ENCODE measurements at places on chromosomes 7 and 10.
A peak's percentile ranks its signal among the peaks of the same experiment; 100 is the strongest.

DNA sequence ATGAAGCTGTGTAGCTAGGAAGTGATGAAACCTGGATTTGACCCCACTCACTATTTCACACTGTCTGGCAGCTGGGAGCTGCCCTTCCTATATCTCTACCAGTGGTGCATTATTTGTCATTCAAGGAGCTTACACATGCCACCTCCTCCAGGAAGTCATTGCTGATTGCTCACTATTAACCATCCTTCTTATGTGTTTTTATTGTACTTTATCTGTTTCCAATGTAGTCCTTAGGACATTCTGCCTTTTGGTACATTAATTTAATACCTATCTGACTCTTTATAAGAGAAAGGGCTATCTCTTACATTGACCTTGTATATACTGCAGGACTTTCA, 31.0 kb downstream of the HHEX start:
- no peak for DNase-seq

- DNase-seq, result peak; percentile 44
Observed at GRCh38 chr10:84308481-84309304, 19.7 kb upstream of the CCSER2 start.

GRCh38 chr10:120632047-120632446, 175.0 kb downstream of the PLPP4 start:
- DNase-seq, result no peak

DNA sequence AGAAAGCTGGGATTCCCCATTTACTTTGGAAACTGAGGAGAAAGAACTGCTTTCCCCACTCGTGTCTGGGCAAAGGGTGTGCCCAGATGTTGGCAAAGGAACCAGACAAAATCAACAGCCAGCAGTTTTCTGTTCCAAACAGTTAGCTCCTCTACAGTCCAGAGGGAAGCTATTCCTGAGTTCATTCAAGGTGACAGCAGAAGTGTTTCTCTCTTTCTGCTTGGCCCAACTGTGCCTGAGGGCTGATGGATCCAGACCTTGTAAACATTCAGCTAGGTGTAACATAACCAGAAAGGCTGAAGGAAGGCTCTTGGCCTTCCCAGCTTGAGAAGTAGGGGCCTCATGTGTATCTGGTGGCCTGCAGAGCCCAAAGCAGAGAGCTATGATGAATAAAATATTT, 7.0 kb upstream of the ALDH18A1 start:
- no peak for DNase-seq

- no peak for DNase-seq
Observed at GRCh38 chr10:90018819-90019218, 317.4 kb downstream of the KIF20B start.

DNA sequence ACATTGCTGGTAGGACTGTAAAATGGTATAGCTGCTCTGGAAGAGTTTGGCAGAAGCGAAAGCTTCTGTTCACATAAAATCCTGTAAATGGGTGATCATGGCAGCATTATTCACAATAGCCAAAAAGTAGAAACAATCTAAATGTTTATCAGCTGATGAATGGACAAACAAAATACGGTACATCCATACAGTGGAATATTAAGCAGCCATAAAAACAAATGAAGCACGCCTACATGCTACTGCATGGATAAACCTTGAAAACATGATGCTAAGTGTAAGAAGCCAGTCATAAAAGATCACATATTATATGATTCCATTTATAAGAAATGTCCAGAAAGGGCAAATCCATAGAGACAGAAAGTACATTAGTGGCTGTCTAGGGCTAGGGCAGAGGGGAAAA, 32.7 kb downstream of the KIN start:
- DNase-seq, result no peak

- no peak for DNase-seq
Observed at GRCh38 chr10:69337296-69338132, 59.2 kb downstream of the HK1 start.

- DNase-seq, result no peak
Observed at GRCh38 chr10:127358337-127358736, 161.9 kb upstream of the INSYN2A start.

GRCh38 chr10:76555067-76555670, 1082.4 kb downstream of the KCNMA1 start:
- DNase-seq, result no peak

GRCh38 chr7:157138101-157138423, 664 bp upstream of the UBE3C start:
- DNase-seq, result no peak

- DNase-seq, result peak; percentile 33
Observed at GRCh38 chr10:132142396-132143161, 44.2 kb upstream of the DPYSL4 start.

- no peak for DNase-seq
Observed at GRCh38 chr10:58241346-58241745, 26.3 kb downstream of the IPMK start.

DNA sequence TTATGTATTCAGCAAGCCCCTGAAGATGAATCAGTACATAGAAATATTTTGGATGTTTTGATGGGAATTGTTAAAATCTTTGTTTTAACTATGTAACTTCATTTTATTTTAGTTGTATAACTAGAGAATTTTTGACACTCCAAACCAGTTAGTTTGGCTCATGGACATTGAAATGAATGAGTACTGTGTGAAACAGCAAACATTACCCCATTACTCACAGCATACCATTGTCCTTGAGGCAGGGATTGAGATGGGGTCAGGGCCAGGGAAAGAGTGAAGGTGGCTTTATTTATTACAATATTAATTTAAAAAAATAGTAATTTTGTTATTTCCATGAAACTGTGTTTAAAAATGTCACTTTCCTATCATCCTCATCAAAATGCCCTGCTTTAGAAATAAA, 4.8 kb upstream of the BMPER start:
- no peak for DNase-seq

- DNase-seq, result peak; percentile 79
Observed at GRCh38 chr10:101782811-101783735, at the start of gene NPM3. TSS of gene NPM3 (minus strand) at chr10:101783446. CDS start at chr10:101783390, 56 bp downstream.

GRCh38 chr10:133174689-133175263, 14.8 kb downstream of the KNDC1 start:
- no peak for DNase-seq

DNA sequence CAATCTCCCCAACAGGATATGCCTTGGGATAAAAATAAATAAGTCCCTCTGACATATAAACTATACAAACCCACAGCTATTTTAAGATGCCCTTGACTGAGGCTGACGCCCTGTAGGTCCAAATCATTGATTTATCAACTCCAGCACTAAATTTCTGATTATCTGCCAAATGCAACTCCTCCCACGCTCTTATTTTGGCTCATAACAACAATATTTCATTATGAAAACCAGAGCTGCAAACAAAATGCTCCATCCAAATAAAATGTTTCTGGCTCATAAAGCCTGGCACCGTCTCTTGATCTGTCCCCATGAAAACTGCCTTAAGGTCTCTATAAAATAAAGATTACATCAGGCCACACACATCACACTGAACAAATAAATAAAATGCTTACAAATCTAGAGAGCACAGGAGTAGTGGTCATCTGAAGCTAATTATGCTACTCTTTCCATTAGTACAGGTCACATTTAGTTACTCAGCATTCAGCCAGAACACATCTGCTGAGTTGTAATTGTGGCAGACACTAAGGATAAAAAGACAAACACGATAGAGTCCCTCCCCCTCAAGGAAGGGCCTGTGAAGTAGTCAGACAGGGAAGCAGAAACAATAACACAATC, 28.8 kb downstream of the CACUL1 start:
- no peak for DNase-seq

DNA sequence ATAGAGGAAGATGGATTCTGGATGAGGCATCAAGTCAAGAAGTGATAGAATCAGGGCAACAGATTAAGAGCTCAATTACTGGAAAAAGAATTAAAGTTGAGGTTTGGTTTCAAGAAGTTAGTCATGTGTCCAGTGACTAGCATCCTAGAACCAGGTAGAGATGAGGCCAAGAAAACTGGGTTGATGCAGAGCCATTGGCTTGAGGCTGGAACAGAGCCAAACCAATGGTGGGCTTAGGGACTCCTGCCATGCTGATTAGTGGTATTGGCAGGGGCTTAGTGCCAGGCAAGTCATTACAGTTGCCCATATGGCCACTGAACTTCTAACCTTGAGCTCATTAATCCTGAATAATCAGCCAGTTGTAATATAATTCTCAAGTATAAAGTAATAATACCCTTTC, 18.5 kb downstream of the ZNF277 start:
- DNase-seq, result no peak

DNA sequence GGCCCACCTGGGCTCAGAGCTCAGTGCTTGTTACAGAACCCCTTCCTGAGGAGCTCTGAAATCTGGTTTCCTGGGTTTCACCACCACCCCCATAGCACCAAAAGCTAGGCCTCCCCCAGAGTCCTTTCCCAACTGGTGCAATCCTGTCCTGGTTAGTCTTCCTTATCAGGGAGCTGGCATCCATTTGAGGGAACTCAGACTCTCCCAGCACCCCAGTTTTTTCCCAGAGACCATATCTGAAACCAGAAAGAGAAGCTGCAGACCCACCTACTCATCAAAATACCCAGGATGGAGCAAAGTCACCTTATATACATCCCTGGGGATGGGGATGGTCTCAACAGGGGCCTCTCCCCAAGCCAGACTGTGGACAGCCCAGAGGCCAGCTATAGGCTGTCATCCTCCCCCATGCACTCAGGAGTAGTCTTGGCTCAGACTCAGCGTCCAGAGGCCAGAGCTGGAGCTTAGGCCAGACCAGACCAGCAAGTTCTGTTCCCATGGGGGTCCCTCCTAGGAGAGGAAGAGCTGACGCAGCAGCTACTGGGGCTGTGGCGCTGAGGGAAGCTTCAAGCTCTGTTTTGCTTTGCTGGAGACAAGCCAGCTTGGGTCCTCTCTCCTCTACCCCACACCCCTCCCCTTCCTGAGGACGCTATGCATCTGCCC, 3.0 kb downstream of the TBATA start:
- DNase-seq, result no peak

GRCh38 chr7:33722383-33723101, 182.8 kb upstream of the BMPER start:
- DNase-seq, result no peak

DNA sequence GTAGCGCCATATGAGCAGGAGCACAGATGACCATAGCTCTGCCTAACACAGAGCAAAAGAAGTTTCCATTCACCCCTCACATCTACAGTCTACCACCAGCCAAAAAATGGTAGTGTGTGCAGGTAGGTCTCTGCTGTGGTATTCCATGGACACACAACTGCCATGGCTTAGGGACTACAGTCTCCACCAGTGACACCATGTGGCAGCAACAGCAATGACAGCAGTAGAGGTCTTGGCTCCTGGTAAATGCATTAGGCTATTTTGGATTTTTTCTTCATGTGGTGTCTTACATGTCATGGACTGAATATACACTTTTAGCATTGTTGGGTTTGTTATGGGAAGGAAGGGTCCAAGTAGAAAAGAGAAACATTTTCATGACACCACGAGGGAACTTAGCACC, 70.1 kb upstream of the CABCOCO1 start:
- DNase-seq, result no peak

DNA sequence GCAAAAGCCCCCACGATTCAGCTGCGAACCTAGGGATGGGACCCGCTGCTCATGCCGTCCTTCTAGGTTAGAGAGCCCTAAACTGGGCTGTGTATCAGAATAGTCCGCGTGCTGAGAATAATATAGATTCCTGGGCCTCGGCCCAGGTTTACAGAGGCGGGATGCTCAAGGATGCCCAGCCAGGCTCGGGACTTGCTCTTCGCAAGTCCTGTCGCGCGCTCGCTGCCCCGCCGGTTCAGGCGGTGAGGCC, 266 bp upstream of the STMP1 start:
- DNase-seq, result no peak

- DNase-seq, result no peak
Observed at GRCh38 chr7:98090116-98090515, 16.5 kb upstream of the LMTK2 start.

- no peak for DNase-seq
Observed at GRCh38 chr7:106048706-106049020, 63.4 kb downstream of the SYPL1 start.

DNA sequence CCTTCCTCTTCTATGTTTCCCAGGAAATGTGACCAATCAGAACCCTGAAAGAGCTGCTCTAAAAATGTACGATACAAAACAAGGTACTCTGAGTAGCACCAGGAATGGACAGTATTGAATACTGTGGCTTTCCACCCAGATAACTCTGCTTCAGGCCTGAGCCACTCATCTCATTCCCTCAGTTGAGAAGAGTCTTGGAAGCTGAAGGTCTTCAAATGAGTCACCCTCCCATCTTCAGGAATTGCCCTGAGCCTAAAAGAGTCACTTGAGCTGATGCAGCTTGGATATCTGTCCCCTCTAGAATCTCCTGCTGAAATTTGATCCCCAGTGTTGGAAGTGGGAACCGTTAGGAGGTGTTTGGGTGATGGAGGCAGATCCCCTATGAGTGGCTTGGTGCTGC, 210.4 kb downstream of the DGKI start:
- no peak for DNase-seq

GRCh38 chr7:156419782-156420181, 220.8 kb upstream of the RNF32 start:
- no peak for DNase-seq

DNA sequence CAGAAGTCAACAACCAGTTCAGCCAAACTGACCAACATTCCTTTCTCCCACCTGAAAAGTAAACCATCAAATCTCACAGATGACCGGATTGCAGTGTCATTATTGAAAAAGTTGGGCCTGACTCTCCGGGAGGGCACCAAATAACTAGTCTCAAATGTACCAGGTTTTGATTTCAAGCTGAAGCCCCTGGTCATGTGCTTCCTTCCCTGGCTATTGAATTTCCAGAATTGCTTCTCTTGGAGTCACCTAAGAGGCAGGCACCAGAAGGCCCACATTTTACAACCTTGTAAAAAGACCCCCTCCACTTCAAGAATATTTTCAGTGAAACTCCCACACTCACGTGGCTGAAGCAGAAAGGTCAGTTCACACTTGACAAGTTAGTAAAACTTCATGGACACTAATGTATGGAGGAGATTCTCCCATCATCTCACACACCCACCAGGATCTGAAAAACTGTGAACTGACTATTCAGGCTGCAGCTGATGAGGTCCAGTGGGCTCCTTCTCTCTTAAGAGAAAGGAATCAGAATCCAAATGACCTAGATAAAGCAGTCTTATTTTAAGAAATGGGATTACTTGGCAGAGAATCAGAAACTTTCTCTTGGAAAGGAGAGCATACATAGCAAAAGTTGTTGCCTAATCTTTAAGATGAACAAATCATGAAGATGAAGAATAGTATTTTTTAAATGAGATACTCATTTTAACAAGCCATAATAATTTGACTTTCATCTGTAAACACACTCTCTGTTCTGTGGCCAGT, 53.6 kb downstream of the DLD start:
- DNase-seq, result no peak

DNA sequence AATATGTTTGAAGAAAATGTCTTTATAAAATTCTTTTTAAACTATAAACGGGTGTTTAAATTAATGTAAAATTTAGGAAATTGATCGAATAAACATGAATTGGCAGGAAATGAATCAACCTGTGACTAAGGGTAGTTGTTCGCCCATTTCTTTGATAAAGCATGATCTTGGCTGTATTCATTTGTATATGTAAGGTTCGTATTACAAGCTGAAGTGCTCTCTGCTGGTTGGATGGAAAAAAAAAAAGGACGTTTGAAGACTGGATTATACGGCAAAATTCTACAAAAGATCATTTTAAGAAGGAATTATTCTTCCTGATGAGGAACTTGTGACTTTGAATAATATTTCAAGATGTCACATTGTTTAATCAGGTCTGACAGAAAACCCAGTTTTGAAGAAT, 185.4 kb upstream of the ANK3 start:
- no peak for DNase-seq
